ENCODE measurements at places on chromosomes 5 and 9. TPM values are rescaled to one million over a fixed set of nuclear protein-coding genes. Genes with fewer than 3 reads are reported as not detected.

The C5orf24 gene
- 31.4 TPM for total RNA-seq

The PCDHGA8 gene
- not detected for total RNA-seq

- no peak overlapping the region for H3K4me3 ChIP-seq
- H3K36me3 ChIP-seq = no peaks in the 10 kb centered on the region
- H3K27ac ChIP-seq = no peak overlapping the region
- H3K4me1 ChIP-seq = no peaks in the 10 kb centered on the region
- no peak for DNase-seq
Observed at GRCh38 chr5:30605693-30606268, 587.7 kb upstream of the CDH6 start.

DNA sequence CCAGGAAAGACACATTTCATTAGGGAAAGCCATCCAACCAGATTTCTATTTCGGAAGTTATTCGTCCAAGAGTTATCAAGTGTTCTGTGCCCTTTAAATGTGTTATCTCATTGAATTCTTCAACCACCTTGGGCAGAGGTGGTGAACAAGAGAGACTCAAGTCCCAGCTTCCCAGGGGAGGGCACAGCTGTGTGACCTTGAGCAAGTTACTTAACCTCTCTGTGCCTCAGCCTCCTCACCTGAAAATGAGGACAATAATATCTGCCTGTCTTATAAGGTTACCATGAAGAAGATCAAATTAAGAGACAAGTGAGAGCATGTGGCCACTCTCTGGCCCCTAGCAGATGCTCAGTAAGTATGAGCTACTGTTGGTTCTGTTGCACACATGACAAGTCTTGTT lies 37.4 kb downstream of the WHRN start:
- no peak overlapping the region for H3K4me3 ChIP-seq
- DNase-seq = no peak
- no peaks in the 10 kb centered on the region for H3K36me3 ChIP-seq
- no peak overlapping the region for H3K27ac ChIP-seq
- H3K4me1 ChIP-seq = no peaks in the 10 kb centered on the region

- H3K36me3 ChIP-seq = no peaks in the 10 kb centered on the region
- no peak overlapping the region for H3K4me3 ChIP-seq
- H3K27me3 ChIP-seq = no peaks in the 10 kb centered on the region
- H3K4me1 ChIP-seq = no peaks in the 10 kb centered on the region
Observed at GRCh38 chr5:147093138-147093537, 141.7 kb upstream of the STK32A start.

DNA sequence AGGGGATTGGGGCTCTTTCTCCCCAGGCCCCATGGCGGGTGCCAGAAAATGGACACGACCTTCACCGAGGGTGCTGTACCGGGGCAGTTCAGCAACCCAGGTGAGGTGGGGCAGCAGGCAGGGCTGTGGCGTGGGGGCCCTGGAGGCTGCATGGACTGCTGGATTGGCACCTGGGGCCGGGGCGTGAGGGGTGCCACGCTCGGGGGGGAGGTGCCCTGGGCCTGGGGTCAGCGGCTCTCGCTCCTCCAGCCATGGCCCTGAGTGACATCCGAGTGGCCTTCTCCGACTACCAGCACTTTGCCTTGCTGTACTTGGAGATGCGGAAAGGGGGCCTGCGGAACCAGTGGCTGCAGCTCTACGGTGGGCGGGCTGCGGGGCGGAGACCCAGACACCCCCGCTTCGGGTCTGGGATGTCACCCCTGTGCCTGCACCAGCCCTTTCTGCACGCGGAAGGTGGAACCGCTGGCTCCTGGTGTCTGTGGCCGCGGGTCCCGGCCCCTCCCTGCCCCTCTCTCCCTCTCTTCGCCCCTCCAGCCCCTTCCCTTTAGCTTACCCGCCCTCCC lies 1.8 kb downstream of the LCNL1 start:
- no peak overlapping the region for H3K27ac ChIP-seq
- peaks cover 7% of the 10 kb centered on the region for H3K27me3 ChIP-seq
- no peak overlapping the region for H3K4me3 ChIP-seq
- no peak for DNase-seq
